ENCODE measurements at places on chromosomes 16 and 17. TPM values are rescaled to one million over a fixed set of nuclear protein-coding genes. Genes with fewer than 3 reads are reported as not detected.

The CACNG1 gene
- not detected for total RNA-seq

The CTRB2 gene
- total RNA-seq, result not detected

The SLC12A3 gene
- total RNA-seq, result not detected

The COL1A1 gene
- 50.0 TPM for total RNA-seq

The KRT12 gene
- not detected for total RNA-seq

The PAFAH1B1 gene
- 85.3 TPM for total RNA-seq

The SNAI3 gene
- total RNA-seq, result 0.32 TPM

The AANAT gene
- total RNA-seq, result not detected

The INCA1 gene
- not detected for total RNA-seq

The CDRT4 gene
- 0.65 TPM for total RNA-seq

The PCYT2 gene
- 45.5 TPM for total RNA-seq

The ADAMTS18 gene
- total RNA-seq, result 0.76 TPM

The HS3ST3A1 gene
- total RNA-seq, result 0.32 TPM

The PDK2 gene
- total RNA-seq, result 7.8 TPM

The EXOC7 gene
- 78.1 TPM for total RNA-seq

The UMOD gene
- total RNA-seq, result not detected

The C16orf96 gene
- total RNA-seq, result not detected

The EIF4A3 gene
- total RNA-seq, result 130 TPM

The RNU2-1 gene
- not detected for total RNA-seq

The CACNA1H gene
- total RNA-seq, result under 0.01 TPM

The C1QTNF8 gene
- total RNA-seq, result not detected

The LRRC46 gene
- total RNA-seq, result under 0.01 TPM

The HSPB9 gene
- not detected for total RNA-seq

The ELOB gene
- total RNA-seq, result 394 TPM

The EVPLL gene
- total RNA-seq, result not detected

The BCAS3 gene
- total RNA-seq, result 12.3 TPM

The APOBR gene
- not detected for total RNA-seq

The MMP28 gene
- 4.6 TPM for total RNA-seq

The TBC1D3E gene
- total RNA-seq, result not detected

The SLC38A8 gene
- total RNA-seq, result not detected

The PRAC1 gene
- total RNA-seq, result not detected

The SPATA20 gene
- 32.8 TPM for total RNA-seq

The RGS9 gene
- 0.65 TPM for total RNA-seq

The CSH2 gene
- total RNA-seq, result not detected
